ENCODE measurements at places on chromosomes 7 and 10.

DNA sequence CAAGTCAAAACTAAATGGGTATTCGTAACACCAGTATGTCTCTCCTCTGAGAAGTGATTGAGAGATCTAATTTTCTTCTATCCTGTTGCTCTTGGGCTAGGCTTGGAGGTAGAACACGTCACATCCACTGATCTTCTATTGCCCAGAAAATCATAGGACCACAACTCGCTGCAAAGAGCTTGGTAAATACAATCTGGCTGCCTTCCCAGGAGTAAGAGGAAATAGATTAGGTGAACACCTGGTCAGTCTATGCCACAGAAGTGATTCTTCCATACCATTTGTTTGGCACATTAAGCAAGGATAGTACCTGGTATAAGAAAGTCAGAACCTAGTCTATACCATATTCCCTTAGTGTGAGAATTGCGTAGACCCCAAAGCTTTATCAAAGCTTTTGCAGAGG lies 129.3 kb upstream of the PHYHIPL start:
- no peak for DNase-seq

DNA sequence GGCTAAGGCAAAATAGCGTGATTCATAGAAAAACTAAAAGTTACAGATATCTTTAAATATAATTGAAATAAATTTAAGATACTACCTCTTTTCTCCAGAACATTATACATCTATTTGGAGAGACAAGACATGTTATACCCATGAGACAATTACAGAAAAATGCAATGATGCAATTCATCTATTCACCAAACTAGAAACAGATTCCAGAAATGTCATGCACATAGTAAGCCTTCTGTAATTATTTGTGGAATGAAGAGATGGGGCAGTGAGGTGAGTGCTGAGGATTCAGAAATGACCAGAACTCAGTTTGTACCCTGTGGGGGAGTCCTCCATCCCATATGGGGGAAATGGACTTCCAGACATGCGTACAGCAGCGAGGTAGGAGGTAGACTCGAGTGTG lies 99.4 kb downstream of the MKX start:
- no peak for DNase-seq

DNA sequence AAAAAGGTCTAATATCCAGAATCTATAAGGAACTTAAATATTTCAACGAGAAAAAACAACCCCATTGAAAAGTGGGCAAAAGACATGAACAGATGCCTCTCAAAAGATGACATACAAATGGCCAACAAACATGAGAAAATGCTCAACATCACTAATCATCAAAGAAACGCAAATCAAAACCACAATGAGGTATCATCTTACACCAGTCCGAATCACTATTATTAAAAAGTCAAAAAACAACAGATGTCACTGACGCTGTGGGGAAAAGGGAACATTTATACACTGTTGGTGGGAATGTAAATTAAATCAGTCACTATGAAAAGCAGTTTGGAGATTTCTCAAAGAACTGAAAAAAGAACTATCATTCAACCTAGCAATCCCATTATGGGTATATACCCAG lies 6.0 kb downstream of the VWDE start:
- no peak for DNase-seq

DNA sequence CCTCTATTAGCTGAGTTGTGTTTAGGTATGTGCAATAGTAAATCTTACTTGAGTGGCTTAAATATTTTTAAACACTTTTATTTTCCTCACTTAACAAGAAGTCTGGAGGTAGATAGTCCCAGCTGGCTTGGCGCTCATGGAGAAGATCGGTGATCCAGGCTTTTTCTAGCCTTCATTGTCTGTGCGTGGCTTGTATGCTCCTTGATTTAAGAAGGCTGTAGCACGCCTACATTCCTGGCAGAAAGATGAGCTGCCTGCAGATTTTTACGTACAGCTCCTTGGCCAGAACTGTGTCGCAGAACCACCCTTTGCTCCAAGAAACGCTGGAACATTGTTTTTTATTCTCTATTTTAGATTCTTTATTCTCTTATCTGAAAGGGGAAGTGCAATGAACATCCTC lies 284.1 kb downstream of the KIF20B start:
- DNase-seq, result no peak

DNA sequence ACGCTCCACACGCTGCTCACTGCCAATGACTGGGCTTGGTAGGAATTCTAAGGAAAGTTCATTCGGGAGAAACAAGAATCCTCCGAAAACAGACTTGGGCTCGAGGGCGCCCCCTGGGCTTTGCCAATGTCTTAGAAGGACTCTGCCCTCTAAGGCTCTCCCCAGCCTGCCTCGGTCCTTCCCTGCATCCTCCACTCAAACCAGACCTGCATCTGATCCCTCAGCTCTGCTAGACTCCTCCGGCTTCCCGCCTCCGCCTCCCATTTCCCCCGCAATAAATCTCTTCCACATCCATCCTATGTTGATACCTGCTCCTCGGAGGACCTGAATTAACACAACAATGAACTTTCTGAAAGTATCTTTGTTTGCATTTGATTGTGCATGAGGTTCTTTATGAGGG lies 177.6 kb downstream of the PLPP4 start:
- no peak for DNase-seq

- DNase-seq, result no peak
These were observed 177.1 kb upstream of the SVIL start for GRCh38 chr10:29811751-29812427.

- DNase-seq, result no peak
These were observed 23.2 kb downstream of the POR start for GRCh38 chr7:75937958-75938786.

DNA sequence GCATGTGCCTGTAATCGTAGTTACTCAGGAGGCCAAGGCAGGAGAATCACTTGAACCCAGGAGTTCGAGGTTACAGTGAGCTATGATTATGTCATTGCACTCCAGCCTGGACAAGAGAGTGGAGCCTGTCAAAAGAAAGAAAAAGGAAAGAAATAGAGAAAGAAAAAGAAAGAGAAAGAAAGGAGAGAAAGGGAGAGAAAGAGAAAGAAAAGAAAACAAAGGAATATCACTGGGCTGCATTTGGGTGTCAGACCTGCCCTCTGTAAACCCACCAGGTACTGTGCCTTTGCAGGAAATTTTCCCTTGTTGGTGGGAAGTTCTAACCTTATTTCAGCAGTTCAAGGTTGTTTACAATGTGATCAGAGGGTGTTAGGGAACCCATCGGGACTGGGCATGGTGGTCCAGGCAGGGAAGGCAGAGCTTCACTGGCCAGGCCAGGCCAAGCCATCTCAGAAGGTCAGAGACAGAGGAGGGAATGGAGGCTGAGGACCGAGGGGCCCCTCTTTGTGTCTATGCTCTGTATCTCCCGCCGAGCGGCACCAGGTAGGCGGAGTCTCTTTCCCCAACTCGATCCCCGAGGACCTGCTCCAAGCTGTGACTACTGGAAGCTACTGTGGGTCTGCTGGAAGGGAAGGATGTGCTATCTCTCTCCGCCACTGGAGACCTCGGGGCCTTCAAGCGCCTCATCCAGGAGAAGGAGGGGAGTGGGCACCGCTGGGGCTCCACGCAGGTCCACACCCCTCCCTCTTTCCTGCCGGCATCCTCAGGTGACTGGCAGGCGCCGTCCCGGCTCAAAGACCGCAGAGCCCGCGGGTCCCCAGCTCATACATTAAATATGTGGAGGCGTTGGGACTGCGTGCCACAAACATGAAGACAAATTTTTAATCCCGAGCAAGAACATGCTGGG lies 15.2 kb upstream of the KAZALD1 start:
- DNase-seq, result no peak

- no peak for DNase-seq
These were observed 319.2 kb upstream of the LRRN3 start for GRCh38 chr7:110771717-110772116.

GRCh38 chr10:89563861-89564478 lies 28.6 kb upstream of the SLC16A12 start:
- DNase-seq, result no peak

DNA sequence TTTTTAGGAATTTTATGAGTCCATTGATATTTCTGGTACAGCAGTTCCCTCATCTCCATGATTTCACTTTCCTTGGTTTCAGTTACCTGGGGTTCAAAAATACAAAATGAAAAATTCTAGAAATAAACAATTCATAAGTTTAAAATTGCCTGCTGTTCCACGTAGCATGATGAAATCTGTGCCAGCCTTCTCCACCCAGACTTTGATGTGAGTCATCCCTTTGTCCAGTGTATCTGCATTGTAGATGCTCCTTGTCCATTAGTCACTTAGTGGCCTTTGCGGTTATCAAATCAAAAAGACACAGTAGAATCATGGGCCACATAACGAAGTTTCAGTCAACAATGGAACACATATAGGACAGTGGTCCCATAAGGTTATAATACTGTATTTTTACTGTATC lies 286.9 kb downstream of the PTEN start:
- no peak for DNase-seq

- DNase-seq, result no peak
These were observed 355.5 kb downstream of the CDC14C start for GRCh38 chr7:49279891-49280290.

- DNase-seq, result no peak
These were observed 58.9 kb downstream of the CALML3 start for GRCh38 chr10:5583525-5584175.

DNA sequence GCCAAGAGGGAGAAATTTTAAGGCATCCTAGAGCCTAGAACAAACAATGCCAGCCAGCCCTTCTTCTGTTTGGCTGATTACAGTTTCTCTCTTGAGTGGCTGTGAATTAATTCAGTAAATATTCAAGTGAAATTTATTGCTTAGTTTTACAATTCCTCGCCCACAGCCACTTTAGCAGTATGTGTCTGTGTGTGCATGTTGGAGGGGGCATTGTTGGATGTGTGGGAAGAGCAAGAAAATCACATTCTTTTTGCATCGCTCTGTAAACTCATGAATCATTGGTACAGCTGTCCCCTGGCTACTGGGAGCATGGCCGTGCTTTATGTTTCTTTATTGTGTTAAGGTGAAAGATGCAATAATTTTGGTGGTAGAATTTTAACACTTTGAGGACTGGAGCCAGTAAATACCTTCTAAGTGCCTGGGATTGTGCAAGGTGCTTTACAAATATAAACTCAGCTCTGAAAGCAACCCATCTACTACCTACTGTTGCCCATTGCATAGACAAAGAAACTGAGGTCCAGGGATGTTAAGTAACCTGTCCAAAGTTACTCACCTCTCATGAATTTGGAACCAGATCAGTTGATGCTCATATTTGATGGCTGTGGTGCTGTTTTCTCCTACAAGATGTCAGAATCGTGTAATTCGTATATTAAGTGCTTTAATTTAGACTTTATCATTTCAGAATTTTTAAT lies 89.9 kb upstream of the BTBD16 start:
- no peak for DNase-seq

GRCh38 chr7:131244259-131244852 lies 83.3 kb upstream of the MKLN1 start:
- no peak for DNase-seq

DNA sequence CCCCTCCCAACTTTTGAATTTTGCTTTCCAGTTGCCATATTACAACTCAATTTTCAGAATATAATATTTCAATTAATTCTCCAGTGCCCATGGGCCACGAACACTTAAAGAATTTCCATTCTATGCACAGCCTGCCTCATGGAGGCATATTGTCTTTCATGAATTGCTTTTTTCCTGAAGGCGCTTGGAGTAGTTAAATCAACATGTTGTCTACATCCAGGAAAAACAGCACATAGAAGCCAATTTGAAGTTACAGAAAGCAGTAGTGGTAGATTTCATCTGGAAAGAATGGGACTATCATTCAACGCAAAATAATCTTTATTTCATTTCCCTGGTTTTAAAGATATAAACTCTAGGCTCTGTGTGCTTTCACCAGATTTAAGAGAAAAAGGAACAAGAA lies 106.0 kb downstream of the NRP1 start:
- no peak for DNase-seq

DNA sequence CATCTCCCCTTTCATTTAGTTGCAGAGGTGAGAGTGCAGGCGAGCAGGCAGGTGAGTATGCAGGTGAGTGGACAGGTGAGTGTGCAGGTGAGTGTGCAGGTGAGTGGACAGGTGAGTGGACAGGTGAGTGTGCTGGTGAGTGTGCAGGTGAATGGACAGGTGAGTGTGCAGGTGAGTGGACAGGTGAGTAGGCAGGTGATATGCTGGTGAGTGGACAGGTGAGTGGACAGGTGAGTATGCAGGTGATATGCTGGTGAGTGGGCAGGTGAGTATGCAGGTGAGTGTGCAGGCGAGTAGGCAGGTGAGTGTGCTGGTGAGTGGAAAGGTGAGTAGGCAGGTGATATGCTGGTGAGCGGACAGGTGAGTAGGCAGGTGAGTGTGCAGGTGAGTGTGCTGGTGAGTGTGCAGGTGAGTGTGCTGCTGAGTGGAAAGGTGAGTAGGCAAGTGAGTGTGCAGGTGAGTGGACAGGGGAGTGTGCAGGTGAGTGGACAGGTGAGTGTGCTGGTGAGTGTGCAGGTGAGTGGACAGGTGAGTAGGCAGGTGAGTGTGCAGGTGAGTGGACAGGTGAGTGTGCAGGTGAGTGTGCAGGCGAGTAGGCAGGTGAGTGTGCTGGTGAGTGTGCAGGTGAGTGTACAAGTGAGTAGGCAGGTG lies 165.6 kb downstream of the ADARB2 start:
- DNase-seq, result no peak

GRCh38 chr7:23970193-23970592 lies 260.2 kb downstream of the STK31 start:
- no peak for DNase-seq

DNA sequence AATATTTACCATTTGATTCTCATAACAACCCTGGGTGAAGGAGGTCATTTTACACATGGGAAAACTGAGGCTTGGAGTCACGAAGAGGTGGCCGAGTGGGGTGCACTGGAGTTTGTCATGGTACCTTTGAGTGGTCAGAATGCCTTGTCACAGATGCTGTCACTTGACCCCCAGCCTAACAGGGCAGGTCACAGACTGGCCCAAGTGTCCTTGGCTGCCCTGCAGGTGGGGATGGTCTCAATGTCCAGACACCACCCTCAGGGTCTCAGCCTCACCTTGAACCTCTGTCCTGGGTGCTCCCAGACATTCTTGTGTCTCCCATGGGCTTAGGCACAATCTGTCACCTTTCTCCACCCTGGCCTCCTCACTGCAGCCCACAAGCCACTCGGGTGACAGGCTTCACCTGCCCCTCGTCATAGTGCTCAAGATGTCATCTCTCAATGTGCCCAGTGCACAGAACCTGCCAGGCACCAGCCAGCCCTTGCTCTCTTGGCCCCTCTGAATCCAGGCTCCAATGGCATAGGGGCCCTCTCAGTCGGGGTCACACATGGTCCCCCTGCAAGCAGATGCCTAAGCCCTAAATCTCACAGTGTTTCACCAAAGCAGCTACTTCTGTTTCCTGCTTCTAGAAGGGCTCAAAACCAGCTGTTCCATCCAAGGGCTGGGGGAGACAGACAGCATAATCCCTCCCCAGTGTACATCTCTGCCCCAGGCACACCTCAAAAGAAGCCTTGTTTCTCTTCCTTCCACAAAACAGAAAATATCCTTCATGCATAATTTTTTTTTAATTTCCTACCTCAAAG lies 76.8 kb upstream of the NANOS1 start:
- no peak for DNase-seq

- DNase-seq, result no peak
These were observed 92.4 kb upstream of the JCAD start for GRCh38 chr10:30151581-30152389.

DNA sequence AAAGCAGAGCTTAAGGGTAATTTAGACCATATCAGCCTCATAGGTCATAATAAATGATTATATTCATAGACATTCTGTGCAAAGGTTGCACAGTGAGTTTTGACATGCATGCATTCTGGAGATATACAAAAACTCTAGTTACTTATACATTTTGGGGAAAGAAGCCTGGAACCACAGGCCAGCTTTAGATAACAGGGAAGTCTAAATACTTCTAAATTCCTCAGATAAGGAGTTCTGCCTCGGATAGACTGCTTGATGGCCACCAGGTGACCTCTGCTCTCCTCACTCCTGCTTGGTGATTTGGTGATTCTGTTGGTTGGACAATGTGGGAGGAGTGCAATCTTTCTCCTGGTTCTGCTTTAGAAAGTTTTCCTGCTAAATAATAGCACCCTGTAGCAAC lies 77.9 kb downstream of the SGMS1 start:
- no peak for DNase-seq
